ENCODE measurements at places on chromosomes 12 and 14. TPM values are rescaled to one million over a fixed set of nuclear protein-coding genes. Genes with fewer than 3 reads are reported as not detected.

Gene ACAD10
- total RNA-seq = 30.3 TPM

Gene LRTM2
- total RNA-seq = not detected

Gene PLBD1
- total RNA-seq = not detected

Gene SMCO2
- total RNA-seq = 0.91 TPM

Gene CAPZA3
- not detected for total RNA-seq

Gene SETD1B
- total RNA-seq = 33.7 TPM
